ENCODE measurements at places on chromosomes 16 and 17. TPM values are rescaled to one million over a fixed set of nuclear protein-coding genes. Genes with fewer than 3 reads are reported as not detected.

SMIM36 gene
- total RNA-seq: not detected

EMP2 gene
- 23.3 TPM for total RNA-seq

MLKL gene
- 22.8 TPM for total RNA-seq

SLFN5 gene
- 2.8 TPM for total RNA-seq

PRSS36 gene
- 0.91 TPM for total RNA-seq

TTYH2 gene
- total RNA-seq: 2.1 TPM

TBC1D26 gene
- total RNA-seq: not detected

AURKB gene
- 173 TPM for total RNA-seq

CLEC19A gene
- total RNA-seq: 0.17 TPM

XYLT1 gene
- total RNA-seq: 0.66 TPM

PRR35 gene
- total RNA-seq: 0.05 TPM

CLDN7 gene
- 0.65 TPM for total RNA-seq

KRT40 gene
- not detected for total RNA-seq

EFCAB5 gene
- 0.70 TPM for total RNA-seq

All from A549 treated with DMSO at 1 μM for 4 hours (cell line).